Kidney tubule cell (primary cell): ENCODE measurements at places on chromosomes 7 and 10.

GRCh38 chr7:3011211-3011852 is 32.3 kb downstream of the CARD11 start:
- no peak for DNase-seq

DNA sequence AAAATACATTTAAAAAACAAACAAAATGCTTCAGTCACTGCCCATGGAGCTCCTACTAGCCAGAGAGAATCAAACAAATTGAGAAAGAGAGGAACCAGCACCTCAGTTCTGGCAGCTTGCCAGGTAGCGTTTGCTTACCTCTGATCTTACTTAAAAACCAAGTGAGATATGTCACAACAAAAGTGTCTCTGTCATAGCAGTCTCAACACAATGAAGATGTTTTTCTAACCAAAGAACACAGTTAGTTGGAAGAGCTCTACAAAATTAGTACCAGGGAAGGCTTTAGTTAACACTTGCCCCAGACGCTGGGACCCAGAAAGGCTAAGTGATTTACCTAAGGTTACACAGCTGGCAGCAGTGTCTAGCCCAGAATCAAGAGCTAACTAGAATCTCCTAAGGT is 3.4 kb downstream of the DOCK4 start:
- DNase-seq = peak; percentile 18

GRCh38 chr10:125016611-125017202 is 74.8 kb downstream of the ZRANB1 start:
- no peak for DNase-seq

DNA sequence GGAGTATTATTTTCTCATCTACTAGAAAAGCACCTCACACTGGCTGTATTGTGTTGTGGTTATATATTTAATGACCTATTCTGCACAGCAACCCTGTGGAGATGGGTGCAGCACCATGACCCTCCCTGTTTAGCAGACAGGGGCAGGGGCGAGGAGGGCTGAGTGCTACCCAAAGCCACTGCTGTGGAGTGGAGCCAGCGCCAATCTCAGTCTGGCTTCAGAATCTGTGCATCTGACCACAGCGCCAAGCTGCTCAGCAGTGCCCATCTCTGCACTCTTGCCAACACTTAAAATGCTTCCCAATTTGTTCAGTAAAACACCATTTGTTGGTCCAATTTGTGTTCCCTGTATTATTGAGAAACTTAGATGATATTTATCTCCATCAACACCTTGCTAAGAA is 239.1 kb downstream of the ZMYND11 start:
- DNase-seq = no peak

- peak; percentile 53 for DNase-seq
Measured at GRCh38 chr7:50069613-50070012, 23.4 kb downstream of the ZPBP start.

DNA sequence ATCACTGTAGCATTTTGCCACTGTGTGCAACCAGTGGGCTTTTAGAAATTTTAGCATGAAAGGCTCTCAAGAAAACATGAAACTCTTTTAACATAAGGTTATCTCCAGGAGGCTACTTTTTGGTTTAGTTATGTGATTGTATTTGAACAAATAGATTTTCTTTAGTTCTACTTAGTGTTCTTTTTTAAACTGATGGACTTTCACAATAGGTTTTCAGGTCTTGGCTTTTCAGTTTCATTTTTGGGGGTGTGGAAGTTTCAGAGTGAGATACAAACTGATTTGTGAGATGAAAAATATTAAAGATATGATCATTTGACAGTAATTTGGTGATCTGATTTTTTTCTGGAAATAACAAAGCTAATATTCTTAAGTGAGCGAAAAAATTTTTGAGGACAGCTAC is 344.1 kb downstream of the PHF14 start:
- DNase-seq = no peak

DNA sequence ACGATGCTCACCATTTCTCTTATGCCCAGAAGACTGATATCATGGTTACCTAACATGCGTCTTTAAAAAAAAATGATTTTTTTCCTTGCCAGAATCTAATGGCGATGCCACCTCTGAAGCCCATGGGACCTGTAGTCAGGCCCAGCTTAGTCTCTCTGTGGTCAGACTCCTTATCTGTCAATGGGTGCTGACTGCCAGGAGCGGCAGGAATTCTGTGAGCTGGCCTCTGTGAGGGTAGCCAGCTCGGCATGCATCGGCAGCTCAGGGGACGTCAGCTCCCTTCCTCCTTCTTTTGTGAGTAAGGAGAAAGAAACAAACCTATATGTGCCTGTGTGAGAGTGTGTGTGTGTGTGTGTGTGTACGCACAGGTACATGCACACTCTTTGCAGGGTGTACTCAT is 49.9 kb upstream of the ZRANB1 start:
- no peak for DNase-seq

DNA sequence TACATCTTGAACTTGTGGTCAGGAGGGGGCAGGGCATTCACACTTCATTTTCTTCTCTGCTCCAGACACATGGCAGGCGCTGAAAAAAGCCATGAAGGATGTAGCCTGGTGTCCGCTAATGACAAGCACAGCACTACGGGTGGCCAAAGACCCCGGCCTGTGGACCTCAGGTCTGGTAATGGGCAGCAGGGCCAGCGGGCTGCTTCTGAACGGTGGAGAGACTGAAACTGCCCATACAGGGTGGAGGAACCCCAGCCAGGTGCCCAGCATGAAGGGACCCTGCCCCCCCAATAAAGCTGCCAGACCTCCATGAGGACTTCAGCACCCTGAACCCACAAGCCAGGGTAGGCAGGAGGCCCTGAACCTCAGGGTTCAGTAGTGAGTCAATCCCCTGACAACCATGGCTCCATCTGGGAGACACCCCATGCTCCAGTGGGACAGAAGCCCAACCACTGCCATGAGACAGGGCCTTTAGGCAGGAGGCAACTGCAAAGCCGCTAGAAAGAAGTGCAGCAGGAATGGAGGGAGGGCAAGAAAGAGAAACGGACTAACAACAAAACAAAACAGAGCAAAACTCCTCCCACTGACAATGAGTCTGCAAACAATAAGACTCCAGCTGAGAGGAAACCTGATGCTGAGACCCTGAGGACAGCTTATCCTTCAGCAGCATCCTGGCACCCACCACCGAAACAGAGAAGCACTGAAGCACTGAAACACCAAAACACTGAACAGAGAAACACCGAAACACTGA is 140.2 kb upstream of the PPP2R2D start:
- no peak for DNase-seq

DNA sequence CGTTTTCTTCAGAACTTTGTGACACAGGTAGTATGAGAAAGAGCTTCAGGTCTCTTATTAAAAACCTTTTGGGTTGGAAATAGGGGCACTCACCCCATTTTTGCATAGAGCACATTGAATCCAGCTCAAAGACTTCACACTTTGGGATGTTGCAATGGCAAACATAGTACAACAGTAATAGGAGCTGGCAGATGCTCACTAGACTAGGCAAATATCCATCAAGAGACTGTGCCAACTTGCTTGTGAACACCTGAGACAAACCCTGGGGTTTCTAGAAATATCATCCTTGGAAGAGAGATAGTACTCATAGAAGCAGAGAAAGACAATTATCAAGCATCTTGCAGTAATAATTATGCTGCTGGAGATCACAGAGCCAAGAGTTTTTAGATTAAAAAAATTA is 280.0 kb downstream of the CACNA2D1 start:
- DNase-seq = no peak

DNA sequence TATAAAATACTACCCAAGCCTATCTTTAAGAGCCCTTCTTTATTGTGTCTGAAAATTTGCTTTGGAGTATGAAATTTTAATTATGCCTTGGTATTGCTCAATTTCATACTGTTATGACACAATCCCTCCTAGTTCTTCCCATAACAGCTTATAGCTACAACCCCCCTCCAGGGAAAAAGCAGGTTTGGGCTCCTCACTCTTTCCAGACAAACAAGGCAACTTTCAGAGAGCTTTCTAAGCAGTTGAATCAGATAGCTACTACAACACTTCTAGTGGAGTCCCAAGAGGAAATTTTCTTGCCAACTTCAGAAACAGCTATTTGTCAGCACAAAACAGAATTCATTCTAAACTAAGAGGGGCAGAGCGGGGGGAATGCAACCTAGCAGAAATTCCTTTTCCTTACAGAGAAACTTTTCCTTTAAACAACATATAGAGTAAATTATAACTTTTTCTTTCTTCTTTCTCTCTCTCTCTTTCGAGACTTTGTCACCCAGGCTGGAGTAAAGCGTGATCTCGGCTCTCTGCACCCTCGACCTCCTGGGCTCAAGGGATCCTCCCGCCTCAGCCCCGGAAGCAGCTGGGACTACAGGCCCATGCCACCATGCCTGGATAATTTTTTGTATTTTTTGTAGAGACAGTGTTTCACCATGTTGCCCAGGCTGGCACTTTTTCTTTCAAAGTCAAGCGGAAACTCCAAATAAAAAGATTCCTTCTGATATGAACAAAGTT is 26.0 kb upstream of the JMJD1C start:
- DNase-seq = no peak

- DNase-seq = no peak
Measured at GRCh38 chr7:25180946-25181345, 47.3 kb downstream of the NPVF start.

GRCh38 chr7:99734987-99735386 is at the start of gene CYP3A7:
Gene CYP3A7 (minus strand): TSS chr7:99735196. CDS start chr7:99735093, 103 bp downstream.
- DNase-seq = no peak

DNA sequence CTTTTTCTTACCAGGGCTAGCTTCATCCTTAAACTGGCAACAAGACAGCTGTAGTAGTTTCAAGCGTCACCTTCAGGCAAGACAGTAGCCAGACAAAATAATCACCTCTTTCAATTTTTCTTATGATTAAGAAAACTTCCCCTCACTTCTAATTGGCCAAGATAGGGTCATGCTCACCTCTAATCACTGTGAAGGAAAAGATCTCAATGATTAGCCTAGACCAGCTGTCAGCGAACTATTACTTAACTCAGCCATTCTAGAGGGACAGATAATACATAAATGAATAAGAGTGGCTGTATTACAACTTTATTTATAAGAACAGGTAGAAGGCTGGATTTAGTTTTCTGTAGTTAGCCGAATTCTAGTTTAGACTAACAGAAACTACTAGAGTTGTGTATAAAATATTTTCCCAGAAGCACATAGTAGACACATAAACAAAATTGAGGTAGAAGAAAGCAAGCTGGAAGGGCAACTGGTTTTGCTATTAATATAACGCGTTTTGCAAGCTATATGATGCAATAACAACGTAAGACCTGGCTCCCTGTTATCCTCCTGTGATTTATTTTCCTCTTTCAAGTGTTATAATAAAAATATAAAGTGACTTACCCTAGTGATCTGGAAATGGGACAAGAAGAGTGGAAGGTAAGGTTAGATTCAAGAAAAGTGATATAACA is 64.3 kb downstream of the ELAPOR2 start:
- no peak for DNase-seq

- no peak for DNase-seq
Measured at GRCh38 chr7:143227806-143228205, 6.0 kb downstream of the TAS2R40 start.

DNA sequence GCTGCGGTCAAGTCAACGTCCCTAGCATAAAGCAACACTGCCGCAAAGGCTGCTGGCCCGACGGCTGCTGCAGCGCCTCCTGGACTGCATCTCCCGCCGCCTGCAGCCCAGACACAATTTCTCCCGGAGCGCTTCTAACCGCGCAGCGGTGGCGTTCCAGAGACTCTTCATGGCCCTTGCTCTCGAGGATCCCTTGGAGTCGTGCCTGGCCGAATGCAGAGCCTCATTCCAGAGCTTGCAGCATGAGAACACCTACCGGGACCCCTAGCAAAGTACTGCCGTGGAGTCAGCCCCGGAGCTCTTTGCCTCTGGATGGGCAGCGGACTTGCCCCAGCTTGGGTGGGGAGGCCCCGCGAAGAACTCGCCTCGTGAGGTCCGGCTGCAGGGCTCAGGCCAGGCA is 79.7 kb upstream of the ZNF32 start:
- no peak for DNase-seq

- DNase-seq = peak; percentile 56
Measured at GRCh38 chr7:101733713-101734475, 83.5 kb upstream of the CUX1 start.

DNA sequence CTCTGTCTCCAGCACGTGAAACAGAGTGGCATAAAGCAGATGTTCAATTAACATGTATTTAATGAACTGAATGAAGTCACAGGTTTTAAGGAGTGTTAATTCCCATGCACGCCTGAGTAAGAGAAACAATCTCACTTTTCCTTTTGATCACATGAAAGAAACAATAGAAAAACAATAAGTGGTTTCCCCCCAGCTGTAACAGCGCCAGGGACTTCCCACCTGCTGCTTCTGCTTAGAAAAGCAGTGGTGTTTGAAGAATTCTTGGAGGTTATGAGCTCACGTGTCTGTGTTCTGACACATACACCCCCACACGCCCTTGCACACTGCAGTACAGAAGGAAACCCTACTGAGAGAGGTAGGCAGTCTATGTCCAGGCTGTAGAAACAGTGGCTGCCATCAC is 51.3 kb upstream of the FRMD4A start:
- DNase-seq = peak; percentile 90

- DNase-seq = peak; percentile 96
Measured at GRCh38 chr10:69408318-69409175, 8.2 kb downstream of the TACR2 start.

DNA sequence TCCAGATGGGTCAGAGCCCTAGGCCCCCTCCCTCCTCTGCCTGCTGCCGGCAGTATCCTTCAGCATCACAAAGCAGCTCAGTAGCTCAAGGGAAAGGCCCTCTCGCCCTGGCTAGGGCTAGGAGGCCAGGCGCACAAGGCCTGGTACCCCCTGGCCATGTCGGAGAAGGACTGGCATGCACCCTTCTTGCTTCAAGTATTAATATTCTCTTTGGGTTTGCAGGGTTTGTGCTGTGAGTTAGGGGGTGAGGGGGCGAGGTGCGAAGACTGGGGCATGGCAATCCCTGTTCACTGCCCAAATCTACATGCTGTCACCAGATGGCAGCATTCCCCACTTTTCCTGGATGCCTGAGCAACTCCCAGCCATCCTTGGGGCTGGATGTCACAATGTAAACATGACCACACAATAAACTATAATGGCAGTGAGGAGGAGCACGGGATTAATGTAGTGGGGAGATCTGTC is 105.2 kb downstream of the NEURL1 start:
- DNase-seq = peak; percentile 73

- peak; percentile 87 for DNase-seq
Measured at GRCh38 chr10:102422545-102423129, 2.0 kb downstream of the FBXL15 start.

DNA sequence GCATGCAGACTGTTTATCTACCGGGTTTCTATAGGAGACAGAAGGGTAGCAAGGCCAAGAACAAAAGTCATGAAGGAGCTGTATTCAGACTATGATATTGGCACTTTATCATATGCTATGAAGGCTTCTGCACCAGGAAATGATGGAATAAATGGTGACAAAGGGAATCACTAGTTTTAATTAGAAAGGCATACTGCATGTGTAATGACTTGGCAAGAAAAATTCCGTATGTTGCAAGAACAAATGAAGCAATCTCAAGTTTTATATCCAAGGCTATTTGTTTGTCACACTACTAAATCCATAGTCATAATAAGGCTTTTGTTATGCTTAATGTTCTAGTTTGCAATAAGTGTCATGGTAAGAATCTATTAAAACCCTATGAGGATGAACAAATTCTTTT is 230.9 kb downstream of the ZEB1 start:
- DNase-seq = no peak

DNA sequence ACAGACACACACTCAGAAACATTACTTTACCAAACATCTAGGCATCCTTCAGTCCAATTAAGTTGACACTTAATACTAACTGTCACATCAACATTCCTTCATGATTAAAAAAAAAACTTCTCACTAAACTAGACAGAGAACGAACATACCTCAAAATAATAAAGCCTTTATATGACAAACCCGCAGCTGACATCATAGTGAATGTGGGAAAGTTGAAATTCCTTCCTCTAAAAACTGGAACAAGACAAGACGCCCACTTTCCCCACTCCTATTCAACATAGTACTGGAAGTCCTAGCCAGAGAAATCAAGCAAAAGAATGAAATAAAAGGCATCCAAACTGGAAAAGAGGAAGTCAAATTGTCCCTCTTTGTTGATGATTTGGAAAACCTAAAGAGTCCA is 96.9 kb upstream of the PPP1R9A start:
- no peak for DNase-seq
